Mesenchymal stem cell (in vitro differentiated cells and primary cell): ENCODE measurements at places on chromosomes 1 and 21.
A peak's percentile ranks its signal among the peaks of the same experiment; 100 is the strongest.

DNA sequence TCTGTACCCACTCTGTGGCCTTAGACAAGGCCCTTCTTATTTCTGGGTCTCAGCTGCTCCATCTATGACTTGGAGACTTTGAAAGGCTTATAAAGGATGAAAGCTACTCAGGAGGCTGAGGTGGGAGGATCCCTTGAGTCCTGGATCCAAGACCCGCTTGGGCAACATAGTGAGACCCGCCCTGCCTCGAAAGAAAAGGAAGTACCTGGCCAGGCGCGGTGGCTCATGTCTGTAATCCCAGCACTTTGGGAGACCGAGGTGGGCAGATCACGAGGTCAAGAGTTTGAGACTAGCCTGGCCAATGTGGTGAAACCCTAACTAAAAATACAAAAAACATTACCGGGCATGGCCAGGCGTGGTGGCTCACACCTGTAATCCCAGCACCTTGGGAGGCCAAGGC, 13.4 kb downstream of the ID3 start:
- H3K36me3 ChIP-seq, result no peaks in the 10 kb centered on the region
- no peak overlapping the region for H3K27ac ChIP-seq
- H3K4me1 ChIP-seq, result peaks cover 1% of the 10 kb centered on the region
- H3K27me3 ChIP-seq, result peaks cover 5% of the 10 kb centered on the region

DNA sequence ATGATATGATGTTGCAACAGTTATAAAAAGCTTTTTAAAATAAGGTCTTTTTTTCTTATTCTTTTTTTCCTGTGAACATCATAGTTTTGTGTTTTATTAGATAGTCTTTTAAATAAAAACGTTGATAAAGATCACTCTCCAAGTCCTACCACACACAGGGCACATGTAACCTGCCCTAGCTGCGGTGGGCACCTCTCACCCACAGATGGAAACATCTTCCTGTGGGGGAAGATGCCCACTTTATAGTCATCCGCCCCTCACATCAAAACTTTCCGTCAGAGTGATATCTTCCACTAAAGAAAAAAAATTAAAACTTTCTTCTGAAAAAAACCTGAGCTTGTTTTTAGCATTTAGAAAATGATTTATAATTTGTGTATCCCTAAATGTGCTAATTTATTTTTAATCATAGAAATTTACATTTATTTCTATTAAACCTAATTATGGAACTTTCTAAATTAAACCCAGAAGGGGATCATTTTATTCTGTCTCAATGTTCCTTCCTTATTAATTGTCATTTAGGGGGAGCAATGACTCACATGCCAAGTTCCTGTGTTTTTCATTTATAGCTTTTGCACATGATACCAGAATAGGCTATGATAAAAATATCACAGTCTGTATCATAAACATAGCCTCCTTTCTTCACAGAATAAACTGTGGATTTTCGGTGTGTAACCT, 24.7 kb downstream of the TNFRSF9 start:
- no peaks in the 10 kb centered on the region for H3K36me3 ChIP-seq
- no peaks in the 10 kb centered on the region for H3K27me3 ChIP-seq
- H3K4me1 ChIP-seq, result no peaks in the 10 kb centered on the region
- no peak overlapping the region for H3K27ac ChIP-seq

GRCh38 chr21:36835383-36835795, 131.1 kb downstream of the HLCS start:
- no peak for DNase-seq
- H3K36me3 ChIP-seq, result no peaks in the 10 kb centered on the region
- H3K27ac ChIP-seq, result no peak overlapping the region
- H3K4me3 ChIP-seq, result no peak overlapping the region
- no peaks in the 10 kb centered on the region for H3K27me3 ChIP-seq

- H3K27me3 ChIP-seq, result no peaks in the 10 kb centered on the region
- no peak overlapping the region for H3K27ac ChIP-seq
- DNase-seq, result no peak
- H3K4me1 ChIP-seq, result peaks cover 3% of the 10 kb centered on the region
- H3K4me3 ChIP-seq, result no peak overlapping the region
Measured at GRCh38 chr1:40389322-40389803, 15.8 kb downstream of the SMAP2 start.

GRCh38 chr1:193609592-193609991, 423.2 kb upstream of the B3GALT2 start:
- H3K27ac ChIP-seq, result no peak overlapping the region
- no peaks in the 10 kb centered on the region for H3K27me3 ChIP-seq
- no peaks in the 10 kb centered on the region for H3K4me1 ChIP-seq
- no peaks in the 10 kb centered on the region for H3K36me3 ChIP-seq

GRCh38 chr1:205369701-205370123, 13.0 kb upstream of the KLHDC8A start:
- peaks cover 2% of the 10 kb centered on the region for H3K4me1 ChIP-seq
- no peak overlapping the region for H3K27ac ChIP-seq
- no peak overlapping the region for H3K4me3 ChIP-seq
- H3K27me3 ChIP-seq, result peaks cover 20% of the 10 kb centered on the region

DNA sequence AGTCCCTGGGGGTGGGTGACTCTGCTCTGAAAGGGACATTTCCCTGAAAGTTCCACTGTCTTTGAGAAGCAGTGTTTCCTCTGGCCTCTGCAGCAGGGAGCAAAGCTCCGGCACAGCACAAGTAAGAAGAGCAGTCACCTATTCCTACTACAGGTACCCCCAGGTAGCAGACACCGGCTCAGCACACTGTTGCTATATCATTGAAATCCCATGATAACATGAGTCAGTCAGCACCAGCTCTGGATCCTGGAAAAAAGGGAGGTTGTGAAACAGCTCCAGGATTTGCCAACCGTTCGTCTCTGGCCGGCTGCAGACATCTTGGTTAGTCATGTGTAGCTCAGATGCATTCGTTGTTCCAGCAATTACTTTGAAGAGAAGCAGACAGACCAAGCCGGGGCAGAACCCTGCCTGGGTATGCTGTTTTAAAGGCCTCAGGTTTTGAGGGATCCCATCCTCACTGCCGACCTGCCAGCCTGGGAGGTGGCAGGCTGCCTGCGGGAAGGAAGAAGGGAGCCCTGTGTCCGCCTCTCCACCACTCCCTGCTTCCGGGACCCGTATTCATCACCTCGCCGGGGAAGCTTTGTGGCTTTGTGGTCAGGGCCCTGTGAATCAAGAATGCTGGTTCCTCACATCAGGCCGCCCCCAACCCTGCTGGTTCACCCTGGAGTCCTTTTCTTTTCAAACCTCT, 139.2 kb downstream of the CLIC6 start:
- peak; percentile 99 for DNase-seq
- H3K27me3 ChIP-seq, result no peaks in the 10 kb centered on the region
- H3K27ac ChIP-seq, result peak overlapping the region; percentile 97
- no peak overlapping the region for H3K4me3 ChIP-seq
- H3K36me3 ChIP-seq, result peaks cover 80% of the 10 kb centered on the region
- peaks cover 25% of the 10 kb centered on the region for H3K4me1 ChIP-seq

GRCh38 chr1:60888126-60888525, 194.2 kb upstream of the NFIA start:
- no peak overlapping the region for H3K4me3 ChIP-seq
- H3K27me3 ChIP-seq, result no peaks in the 10 kb centered on the region
- peaks cover 4% of the 10 kb centered on the region for H3K4me1 ChIP-seq
- no peak for DNase-seq

GRCh38 chr21:22244516-22244915, 1246.3 kb downstream of the NCAM2 start:
- H3K27ac ChIP-seq, result no peak overlapping the region
- no peak for DNase-seq
- H3K4me1 ChIP-seq, result no peaks in the 10 kb centered on the region
- H3K36me3 ChIP-seq, result no peaks in the 10 kb centered on the region
- no peaks in the 10 kb centered on the region for H3K27me3 ChIP-seq

DNA sequence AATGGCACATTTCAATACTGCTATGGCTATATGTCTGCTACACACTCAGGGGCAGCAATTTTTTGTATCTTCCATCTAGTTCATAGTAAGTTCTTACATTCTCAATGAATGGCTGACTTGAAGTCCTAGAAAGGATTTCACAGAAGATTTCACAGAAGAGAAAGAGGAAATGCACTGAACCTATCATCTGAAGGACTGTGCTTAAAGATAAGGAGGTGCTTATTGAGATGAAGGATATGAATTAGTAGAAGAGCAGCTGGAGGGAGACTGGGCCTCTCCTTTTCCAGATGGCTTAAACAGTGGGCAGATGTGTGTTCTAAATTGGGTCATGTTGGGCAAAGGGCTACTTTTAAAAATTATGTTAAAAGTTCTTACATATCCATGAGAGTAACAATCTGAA, 14.6 kb downstream of the ADAR start:
- no peak for DNase-seq
- no peak overlapping the region for H3K4me3 ChIP-seq
- H3K27ac ChIP-seq, result no peak overlapping the region
- peaks cover 66% of the 10 kb centered on the region for H3K36me3 ChIP-seq

DNA sequence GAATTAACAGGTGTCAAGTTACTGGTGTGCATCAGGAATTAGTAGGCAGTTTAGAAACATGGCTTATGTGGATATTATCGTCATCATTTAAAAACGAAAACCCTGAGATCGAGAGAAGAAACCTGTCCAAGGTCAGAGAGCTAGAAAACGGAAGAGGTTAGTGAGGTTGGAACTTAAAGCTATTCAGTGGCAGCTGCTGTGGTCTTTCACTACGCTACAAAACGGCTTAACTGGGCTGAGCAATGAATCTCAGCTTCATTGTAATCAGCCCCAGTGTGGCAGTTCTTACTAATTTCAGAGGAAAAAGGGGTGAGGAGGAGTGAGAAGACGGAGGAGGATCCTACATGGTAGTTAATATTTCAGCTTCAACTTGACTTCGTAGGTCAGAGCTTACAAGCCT, 77.9 kb downstream of the DAB1 start:
- H3K36me3 ChIP-seq, result no peaks in the 10 kb centered on the region
- H3K27me3 ChIP-seq, result no peaks in the 10 kb centered on the region
- H3K27ac ChIP-seq, result no peak overlapping the region
- no peak overlapping the region for H3K4me3 ChIP-seq
- no peak for DNase-seq
- H3K4me1 ChIP-seq, result no peaks in the 10 kb centered on the region

DNA sequence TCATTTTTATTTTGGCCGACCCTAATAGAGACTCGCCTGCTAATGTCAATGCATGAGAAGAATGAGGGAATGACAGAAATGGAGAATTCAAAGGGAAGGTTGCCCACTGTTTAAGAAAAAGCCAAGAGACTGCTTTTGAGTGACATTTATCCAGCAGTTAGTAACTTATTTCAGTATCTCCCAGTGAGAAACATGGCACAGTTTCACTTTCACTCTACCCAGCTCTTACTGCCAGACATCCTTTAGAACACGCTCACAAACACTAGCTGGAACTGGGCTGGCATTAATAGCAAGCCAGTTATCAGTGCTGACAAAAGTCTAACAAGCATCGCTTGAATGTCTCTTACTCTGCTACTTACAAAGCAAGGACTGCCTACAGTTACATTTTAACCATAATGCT, 8.5 kb downstream of the GGPS1 start:
- no peaks in the 10 kb centered on the region for H3K27me3 ChIP-seq
- peaks cover 45% of the 10 kb centered on the region for H3K36me3 ChIP-seq
- peak overlapping the region; percentile 63 for H3K27ac ChIP-seq
- H3K4me3 ChIP-seq, result peak overlapping the region; percentile 35

DNA sequence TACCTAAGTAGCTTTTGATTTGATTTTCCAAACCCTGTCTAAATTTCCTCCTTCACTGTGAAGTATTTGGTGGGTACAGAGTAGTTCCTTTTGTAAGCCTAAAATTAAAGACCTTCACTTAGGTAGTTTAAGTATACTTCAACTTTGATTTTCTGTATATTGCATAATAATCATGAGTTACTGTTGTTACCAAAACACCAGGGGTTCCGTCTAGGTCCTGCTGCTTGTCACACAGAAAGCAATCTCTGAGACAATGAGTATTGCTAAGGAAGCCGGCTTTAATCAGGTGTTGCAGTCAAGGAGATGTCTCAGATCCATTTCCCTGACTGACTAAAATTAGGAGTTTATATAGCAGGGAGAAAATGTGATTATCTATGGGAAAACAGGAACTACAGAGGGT, 15.3 kb downstream of the RPS6KC1 start:
- no peaks in the 10 kb centered on the region for H3K27me3 ChIP-seq
- no peaks in the 10 kb centered on the region for H3K36me3 ChIP-seq
- no peak overlapping the region for H3K27ac ChIP-seq
- DNase-seq, result no peak
- no peak overlapping the region for H3K4me3 ChIP-seq

- H3K27me3 ChIP-seq, result no peaks in the 10 kb centered on the region
- peak within 1 kb of the TSS; percentile 89 for H3K4me3 ChIP-seq
- H3K27ac ChIP-seq, result peak within 1 kb of the TSS; percentile 88
Measured at GRCh38 chr1:206469933-206470691, at the start of gene IKBKE. Gene IKBKE, plus strand, starts transcription at chr1:206470476. Its CDS starts 2,752 bp downstream, at chr1:206473228.
